ENCODE measurements at places on chromosomes 5 and 9.

GRCh38 chr5:81755320-81755719 lies 4.4 kb upstream of the SSBP2 start:
- no peak for DNase-seq

DNA sequence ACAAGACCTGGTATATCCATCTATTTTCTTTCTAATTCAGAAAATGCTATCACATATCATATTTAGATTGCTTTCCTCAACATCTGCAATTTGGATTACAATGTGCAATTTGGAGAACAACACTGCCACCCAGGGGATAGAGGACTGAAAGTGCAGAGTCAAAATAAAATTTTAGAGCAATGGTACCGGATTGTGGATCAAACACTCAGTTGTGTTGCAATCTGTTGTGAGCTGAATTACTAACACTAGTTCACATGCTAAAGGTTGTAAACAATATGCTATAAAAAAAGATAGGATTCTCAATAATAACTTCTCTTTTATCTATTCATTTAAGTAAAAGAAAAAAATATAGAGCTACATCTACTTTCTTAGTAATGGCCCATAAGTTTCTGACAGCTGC lies 11.9 kb upstream of the SRFBP1 start:
- DNase-seq: peak; percentile 57

GRCh38 chr5:133296624-133297023 lies 244.8 kb downstream of the HSPA4 start:
- no peak for DNase-seq

DNA sequence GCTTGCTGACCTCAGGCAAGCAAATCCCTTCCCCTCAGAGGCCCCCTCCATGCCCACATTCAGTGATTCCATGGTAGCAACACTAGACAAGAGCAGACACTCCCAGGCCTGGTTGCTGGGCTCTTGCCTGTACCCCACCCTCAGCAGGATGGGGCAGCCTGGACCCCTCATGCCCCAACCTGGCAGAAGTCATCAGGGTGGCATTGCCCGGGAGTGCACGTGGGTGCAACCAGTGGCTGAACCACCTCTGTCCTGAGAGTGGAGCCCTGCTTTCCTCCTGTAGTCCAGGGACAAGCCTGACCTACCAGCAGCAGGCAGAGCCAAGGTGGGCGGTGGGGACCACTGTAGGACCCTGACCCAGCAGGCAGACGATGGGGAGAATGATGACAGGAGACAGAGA lies 65.8 kb upstream of the TBC1D2 start:
- DNase-seq: no peak

DNA sequence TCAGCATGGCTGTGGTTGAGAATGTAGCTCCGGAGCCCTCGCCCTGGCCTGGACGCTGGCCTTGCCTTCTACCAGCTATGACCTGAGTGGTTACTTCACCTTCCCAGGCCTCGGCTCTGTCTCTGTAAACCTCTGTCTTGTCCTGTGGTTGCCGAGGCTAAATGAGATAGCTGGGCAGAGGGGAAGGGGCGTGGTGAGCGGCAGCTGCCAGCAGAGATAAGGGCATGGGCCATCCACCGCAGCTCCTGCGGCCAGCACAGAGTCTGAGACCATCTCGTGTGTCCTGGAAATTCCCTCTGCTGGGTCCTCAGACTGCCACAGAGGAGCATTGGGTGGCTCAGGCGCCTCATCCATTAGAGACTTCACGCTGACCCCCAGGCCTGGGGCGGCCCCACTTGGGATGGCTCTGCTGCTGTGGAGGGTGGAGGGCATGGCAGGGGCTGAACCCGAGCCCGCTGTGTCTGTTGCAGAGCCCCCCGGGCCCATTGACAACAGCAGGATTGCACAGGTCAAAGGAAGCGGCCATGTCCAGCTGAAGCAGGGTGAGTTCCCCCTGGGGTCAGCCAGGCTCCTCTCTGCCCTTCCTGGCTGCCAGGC lies 43.9 kb downstream of the USP20 start:
- DNase-seq: no peak

DNA sequence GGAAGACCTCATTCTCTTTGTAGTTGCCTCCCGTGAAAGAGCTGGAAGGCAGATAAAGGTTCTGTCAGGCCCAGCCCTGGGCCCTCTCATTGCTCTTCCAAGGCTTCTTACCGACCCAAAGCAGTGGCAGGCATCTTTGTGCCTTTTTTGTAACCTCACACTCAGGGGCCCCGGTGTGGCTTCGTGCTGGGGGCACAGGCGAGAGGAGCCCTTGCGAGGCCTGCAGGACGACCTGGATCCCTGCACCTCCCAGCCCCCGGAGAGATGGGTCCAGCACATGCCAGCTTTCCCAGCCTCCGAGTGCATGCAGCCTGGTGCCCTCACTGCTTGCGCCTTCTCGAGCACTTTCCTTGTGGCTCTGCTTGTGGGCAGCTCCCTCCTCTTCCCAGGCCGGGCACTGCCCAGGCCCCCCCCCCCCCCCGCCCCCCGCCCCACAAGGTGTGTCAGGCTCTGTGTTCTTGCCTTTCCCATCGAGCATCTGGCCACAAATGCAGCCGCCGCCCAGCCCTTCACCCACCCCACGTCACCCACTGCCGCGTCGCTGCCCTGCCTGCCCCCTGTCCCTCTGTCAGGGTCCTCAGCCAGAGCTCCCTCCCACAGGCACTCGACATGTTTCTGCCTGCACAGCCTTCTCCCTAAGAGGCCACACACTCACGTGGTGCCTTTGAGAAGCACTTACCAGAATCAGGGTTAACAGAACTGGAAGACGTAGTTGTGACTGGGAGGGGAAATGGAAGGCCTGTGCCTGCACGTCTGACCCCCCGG lies 63.7 kb upstream of the CACNA1B start:
- no peak for DNase-seq

- DNase-seq: no peak
These were observed 32.8 kb downstream of the PCDH1 start for GRCh38 chr5:141845371-141845851.

- DNase-seq: no peak
These were observed 164.3 kb downstream of the SYK start for GRCh38 chr9:90966031-90966290.

GRCh38 chr9:91890662-91891061 lies 59.4 kb downstream of the ROR2 start:
- DNase-seq: no peak

- DNase-seq: no peak
These were observed 102.0 kb downstream of the KLHL3 start for GRCh38 chr5:137633896-137634295.

GRCh38 chr5:91109634-91110033 lies 273.5 kb downstream of the ARRDC3 start:
- no peak for DNase-seq

DNA sequence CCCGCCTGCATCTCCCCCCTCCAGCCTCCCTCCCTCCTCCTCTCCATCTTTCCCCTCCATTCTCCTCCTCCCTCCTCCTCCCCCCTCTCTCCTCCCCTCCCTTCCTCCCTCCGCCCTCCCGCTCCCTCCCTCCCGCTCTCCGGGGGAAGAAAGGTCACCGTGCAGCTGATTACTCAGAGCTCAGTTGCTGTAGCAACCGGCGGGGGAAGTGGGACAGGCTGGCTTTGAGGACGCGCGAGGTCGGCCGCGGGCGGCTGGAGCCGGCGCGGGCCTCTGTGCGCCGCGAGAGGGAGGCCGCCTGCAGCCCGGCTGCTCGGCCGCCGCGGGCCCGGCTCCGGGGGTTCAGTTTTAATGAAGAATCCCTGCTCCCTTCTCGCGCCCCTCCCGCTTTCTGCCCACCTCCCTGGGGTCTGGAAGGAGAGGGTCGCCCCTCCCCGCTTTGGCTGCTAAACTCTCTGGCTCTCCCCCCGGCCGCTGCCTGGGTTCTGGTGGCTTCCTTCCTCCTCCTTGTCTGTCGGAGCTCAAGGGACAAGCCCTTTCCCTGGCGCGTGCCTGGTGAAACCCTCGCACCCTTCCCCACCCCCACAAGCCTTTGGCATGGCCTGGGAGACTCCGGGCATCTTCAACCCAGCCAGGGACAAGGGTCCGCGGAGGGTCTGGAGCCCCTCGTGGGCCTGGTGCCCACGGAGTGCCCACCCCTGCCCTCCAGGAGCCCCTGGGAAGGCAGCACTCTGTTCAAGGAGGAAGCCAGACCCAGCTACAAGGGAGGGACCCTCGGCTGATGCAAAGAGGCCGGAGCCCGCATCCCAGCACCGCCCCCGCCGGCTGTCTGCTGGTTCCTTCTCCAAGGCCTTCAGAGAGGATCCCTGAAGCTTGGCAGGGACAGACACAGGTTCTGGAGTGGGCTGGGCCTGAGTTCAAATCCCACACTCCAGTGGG lies 160.3 kb downstream of the C9orf50 start:
- DNase-seq: peak; percentile 95

DNA sequence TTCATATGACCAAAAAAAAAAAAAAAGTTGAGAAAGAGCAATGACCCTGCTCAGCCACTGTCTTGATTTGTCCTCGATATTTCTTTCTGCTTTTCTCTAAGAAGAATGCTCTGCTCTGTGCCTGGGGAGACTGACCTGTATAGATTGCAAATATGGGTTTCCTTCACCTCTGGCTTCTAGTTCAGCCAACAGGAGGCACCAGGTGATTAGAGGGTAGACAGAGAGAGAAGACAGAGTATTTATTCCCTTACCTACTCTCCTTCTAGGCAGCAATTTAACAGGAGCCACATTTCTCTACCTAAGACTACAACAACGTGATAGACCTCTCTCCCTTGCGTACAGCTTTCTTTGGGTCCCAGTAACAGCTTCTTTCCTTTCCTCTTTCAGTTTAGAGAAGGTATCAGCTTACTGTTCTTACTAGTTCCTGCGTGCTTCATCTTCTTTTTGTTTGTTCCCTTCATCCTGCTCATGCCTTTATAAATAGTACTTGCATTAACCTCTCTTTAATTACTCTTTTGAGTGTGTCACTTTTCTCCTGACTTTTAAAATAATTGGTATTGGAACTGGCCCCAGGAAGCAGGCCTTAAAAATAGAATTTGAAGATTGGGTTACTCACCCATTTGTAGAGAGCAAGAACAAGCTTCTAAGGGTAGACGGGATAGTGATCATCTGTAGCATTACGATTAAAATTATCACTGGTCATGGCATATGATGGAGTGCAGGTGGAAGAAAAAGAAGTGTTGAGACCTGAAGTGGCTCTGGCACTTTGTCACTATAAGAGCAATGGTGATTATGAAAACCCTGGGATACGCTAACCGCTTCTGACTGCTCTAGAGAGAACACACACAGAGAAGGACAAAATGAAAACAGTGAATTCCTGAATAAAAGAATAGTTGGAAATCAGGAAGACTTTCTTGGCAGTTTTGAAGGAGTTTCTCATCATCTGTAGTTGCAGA lies 161.2 kb upstream of the FSTL4 start:
- peak; percentile 26 for DNase-seq

DNA sequence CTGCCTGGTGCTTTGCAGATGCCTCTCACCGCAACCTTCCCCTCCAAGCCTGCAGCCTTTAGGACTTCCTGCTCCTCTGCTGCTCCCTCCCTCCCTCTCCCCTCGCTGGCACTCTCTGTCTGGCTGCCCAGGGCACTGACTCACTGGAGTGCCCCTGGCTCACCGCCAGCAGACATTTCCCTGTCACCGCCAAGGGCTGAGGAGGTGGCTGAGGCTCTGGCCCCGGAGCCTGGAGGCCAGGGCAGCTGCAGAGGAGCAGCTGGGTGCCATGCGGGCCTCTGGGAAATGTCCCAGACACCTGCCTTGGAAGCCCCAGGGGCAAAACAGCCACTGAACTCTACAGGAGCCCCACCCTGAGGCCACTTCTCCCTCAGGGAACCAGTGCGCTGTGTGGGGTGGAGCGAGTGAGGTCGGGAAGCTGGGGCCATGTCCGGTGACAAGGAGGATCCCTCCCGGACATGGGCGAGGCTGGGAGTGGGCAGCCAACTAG lies 53.4 kb downstream of the TENT4A start:
- DNase-seq: peak; percentile 91

DNA sequence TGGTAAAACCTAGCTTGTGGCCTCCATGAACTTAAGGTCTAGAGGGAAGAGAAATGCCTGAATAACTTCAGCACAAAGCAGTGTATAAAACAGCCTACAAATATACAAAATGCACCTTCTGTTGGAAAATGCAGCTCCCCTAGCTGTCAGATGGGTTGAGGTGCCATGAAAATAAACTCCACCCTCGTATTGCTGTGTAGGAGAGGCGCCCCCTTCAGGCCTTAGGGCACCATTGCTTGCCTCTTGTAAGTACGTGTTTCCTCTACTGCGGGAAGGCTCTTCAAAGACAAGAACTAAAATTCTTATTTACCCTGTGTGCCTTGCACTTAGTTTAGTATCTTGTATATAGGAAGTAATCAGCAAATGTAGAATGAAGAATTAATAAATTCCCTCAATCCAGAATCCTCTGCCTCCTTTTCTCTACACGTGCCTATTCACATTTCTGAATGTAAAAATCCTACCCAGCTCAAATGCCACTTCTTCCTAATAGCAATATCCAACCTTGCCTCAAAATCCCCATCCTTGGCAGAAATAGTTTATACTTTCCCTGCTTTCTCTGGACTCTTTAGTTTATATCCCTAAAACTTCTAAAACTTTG lies 393.7 kb upstream of the PDE4D start:
- DNase-seq: peak; percentile 32

GRCh38 chr5:101024299-101024698 lies 121.2 kb upstream of the ST8SIA4 start:
- DNase-seq: no peak

DNA sequence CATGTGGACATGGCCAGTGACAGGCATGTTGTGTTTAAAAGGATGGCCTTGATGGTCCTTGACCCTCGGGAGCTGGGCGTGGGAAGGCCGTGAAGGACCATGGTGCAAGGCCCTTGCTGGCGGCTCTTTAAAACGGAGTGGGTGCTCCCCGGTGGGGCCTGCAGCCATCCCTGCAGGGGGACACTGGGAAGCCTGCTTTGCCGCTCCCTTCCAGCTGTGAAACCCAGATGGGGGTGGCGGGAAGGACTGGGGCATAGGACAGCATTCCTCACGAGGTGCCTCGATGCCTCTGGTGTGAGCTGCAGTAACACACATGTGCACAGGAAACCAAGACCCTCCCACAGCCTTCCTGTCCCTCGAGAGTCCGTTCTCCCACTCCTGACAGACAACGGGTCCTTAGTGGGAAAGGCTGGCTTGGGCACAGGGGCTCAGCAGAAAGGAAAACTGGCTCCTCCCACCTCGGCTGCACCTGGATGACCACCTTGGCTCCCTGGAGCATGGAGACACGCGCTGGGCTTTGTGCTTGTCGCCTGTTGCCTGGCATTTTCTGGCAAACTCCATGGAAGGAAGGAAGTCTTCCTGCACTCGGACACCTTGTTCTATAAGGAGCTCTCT lies 30.3 kb upstream of the IRX4 start:
- no peak for DNase-seq

DNA sequence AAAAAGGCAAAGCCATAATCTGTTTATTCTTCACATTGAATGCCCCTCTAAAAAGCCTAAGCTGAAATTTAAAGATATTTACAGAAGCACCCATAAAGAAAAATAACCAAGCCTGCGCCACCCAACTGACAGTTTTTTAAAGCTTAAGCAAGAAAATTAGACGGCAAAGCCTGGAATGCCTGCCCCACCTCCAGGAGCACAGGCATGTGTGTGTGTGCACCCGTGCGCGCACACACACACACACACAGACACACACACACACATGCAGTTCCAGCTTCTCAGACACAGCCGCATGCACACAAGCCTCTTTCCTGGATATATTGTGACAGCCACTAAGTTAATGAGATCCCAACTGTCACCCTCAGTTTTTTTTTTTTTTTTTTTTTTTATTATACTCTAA lies 88.2 kb downstream of the FRMD3 start:
- peak; percentile 86 for DNase-seq

- peak; percentile 70 for DNase-seq
These were observed 7.3 kb downstream of the CDC14B start for GRCh38 chr9:96612105-96612965.

All from NCI-H1092 treated with DMSO at 0.1 percent for 48 hours (cell line).